ENCODE measurements at places on chromosomes 16 and 17. TPM values are rescaled to one million over a fixed set of nuclear protein-coding genes. Genes with fewer than 3 reads are reported as not detected.

- no peaks in the 10 kb centered on the region for H3K27me3 ChIP-seq
- no peak for DNase-seq
- no peaks in the 10 kb centered on the region for H3K36me3 ChIP-seq
- H3K4me3 ChIP-seq = no peak overlapping the region
These were observed 1.6 kb upstream of the IL32 start for GRCh38 chr16:3063625-3064386.

GRCh38 chr17:64281962-64282752 lies 19.1 kb upstream of the TEX2 start:
- H3K4me3 ChIP-seq = no peak overlapping the region
- H3K4me1 ChIP-seq = peaks cover 8% of the 10 kb centered on the region
- H3K27me3 ChIP-seq = no peaks in the 10 kb centered on the region

DNA sequence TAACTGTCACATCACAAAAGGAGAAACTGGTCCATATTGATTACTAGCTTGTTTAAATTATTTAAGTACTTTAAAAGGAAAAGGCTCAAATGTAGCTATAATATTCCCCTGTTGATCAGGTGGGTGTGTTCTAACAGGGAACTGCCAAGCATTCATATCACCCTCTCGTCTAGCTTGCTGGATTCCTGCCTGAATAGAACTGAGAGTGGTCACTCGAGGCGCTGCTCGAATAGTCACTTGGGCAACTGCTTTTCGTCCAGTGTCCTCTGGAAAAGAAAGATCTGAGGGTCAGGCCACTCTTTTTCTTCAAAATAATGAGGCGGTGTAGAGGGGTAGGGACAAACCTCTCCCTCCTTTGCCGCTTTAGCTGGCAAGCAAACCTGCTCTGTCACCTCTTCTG lies 36.4 kb upstream of the USP22 start:
- H3K4me1 ChIP-seq = no peaks in the 10 kb centered on the region
- no peak overlapping the region for H3K4me3 ChIP-seq

DNA sequence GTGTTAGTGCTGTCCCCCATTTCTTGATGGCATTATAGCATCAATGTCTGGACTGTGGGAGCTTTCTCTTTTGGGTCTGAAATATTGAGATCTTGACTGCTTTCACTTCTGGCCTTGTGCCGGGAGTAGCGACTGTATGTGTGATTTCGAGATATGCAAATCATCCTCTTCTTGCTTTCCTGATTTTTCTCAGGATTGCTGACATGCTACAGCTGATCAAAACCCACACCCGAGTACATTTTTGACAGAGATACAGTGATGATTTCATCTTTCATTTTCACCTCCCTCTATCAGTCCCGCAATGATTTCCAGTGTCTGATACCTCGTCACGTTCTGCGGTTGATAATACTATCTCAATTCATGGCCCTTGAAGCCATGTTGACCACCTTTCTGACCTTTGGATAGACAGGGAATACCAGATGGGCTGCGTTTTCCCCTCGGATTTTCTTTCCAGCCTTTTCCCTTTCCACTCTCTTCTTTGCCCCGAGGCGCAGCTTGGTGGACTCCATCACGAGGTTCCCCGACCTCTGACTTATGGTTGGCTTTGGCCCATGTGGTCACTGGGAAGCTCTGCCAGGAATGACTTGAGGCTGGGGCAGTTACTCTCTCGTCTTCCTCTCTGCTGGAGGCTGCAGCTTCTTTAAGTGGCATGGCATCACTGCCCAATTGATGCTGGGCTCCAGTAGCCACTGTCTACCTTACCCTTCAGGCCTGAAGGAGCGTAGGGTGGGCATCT lies 184.4 kb downstream of the SNX29 start:
- no peaks in the 10 kb centered on the region for H3K4me1 ChIP-seq
- no peak overlapping the region for H3K27ac ChIP-seq
- H3K36me3 ChIP-seq = no peaks in the 10 kb centered on the region
- no peaks in the 10 kb centered on the region for H3K27me3 ChIP-seq
- H3K4me3 ChIP-seq = no peak overlapping the region

- H3K36me3 ChIP-seq = no peaks in the 10 kb centered on the region
- no peaks in the 10 kb centered on the region for H3K27me3 ChIP-seq
- peak overlapping the region; percentile 88 for H3K27ac ChIP-seq
These were observed 7.4 kb upstream of the FASN start for GRCh38 chr17:82105417-82105881.

DNA sequence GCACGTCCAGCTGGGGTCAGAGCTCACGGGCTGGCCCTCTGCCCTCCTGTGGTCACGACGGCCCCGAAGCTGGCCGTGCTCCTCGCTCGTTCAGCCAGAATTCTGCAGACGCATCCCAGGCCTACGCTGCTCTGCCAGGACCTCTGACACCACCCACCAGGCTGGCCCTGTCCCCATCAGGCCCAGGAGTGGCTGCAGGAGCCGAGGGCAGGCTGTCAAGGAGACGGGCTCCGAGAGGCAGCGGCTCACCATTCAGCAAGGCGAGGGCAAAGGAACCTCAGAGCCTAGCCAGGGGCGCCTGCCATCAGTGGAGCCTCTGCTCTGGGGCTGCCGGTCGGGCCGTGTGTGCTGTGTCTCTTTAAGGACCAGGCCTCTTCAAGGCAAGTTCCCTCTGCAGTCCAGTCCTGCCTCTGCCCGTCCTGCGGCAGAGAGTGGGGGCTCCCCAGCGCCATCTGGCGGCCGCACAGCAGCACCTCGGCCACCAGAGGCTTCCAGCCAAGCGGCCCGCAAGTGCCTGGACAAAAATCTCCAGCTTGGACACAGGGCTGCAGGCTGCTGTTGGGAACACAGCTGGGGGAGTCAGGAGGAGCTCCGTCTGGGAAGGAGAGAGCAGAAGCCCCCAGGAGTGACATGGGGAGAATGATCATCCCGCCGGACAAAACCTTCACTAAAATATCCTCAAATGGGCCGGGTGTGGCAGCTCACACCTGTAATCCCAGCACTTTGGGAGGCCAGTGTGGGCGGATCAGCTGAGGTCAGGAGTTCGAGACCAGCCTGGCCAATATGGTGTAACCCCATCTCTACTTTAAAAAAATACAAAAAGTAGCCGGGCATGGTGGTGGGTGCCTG lies 7.4 kb upstream of the ABR start:
- H3K27me3 ChIP-seq = no peaks in the 10 kb centered on the region
- peaks cover 8% of the 10 kb centered on the region for H3K4me1 ChIP-seq
- H3K27ac ChIP-seq = no peak overlapping the region

DNA sequence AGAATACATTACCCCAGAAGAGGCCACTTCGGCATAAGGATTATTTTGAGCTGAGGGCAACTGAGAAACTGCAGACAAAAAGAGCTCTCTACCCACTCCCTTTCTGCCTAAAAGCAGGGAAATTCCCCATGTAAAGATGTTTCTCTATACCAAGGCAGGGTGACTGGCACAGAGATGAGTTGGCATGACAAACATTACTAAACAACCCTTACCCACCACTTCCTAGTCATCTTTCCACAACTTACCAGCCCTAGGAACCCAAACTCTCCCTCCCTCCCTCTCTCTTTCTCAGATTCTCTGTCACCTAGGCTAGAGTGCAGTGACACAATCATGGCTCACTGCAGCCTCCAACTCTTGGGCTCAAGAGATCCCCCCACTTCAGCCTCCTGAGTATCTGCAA lies 68.6 kb downstream of the EMP2 start:
- H3K27me3 ChIP-seq = no peaks in the 10 kb centered on the region
- no peak overlapping the region for H3K27ac ChIP-seq
- no peaks in the 10 kb centered on the region for H3K36me3 ChIP-seq
- H3K4me3 ChIP-seq = no peak overlapping the region
- no peak for DNase-seq

DNA sequence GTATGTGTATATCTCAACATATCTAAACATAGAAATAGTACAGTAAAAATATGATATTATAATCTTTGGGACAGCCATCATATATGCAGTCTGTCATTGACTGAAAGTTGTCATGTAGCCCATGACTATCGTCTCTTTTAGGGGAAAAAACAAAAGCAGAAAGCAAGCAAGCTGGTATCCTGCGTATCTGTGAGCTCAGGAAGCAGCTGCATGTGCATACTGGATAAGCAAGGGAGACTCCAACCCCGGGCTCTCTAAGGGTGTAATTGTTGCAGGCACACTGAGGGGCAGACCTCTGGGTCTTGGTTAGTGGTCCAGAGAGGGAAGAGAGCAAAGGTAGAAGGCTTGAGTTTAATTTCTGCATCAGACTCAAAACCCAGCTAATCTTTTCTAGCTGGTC lies 581.1 kb downstream of the MAF start:
- no peak overlapping the region for H3K4me3 ChIP-seq
- no peak overlapping the region for H3K27ac ChIP-seq
- no peak for DNase-seq
- no peaks in the 10 kb centered on the region for H3K4me1 ChIP-seq
- H3K36me3 ChIP-seq = no peaks in the 10 kb centered on the region

DNA sequence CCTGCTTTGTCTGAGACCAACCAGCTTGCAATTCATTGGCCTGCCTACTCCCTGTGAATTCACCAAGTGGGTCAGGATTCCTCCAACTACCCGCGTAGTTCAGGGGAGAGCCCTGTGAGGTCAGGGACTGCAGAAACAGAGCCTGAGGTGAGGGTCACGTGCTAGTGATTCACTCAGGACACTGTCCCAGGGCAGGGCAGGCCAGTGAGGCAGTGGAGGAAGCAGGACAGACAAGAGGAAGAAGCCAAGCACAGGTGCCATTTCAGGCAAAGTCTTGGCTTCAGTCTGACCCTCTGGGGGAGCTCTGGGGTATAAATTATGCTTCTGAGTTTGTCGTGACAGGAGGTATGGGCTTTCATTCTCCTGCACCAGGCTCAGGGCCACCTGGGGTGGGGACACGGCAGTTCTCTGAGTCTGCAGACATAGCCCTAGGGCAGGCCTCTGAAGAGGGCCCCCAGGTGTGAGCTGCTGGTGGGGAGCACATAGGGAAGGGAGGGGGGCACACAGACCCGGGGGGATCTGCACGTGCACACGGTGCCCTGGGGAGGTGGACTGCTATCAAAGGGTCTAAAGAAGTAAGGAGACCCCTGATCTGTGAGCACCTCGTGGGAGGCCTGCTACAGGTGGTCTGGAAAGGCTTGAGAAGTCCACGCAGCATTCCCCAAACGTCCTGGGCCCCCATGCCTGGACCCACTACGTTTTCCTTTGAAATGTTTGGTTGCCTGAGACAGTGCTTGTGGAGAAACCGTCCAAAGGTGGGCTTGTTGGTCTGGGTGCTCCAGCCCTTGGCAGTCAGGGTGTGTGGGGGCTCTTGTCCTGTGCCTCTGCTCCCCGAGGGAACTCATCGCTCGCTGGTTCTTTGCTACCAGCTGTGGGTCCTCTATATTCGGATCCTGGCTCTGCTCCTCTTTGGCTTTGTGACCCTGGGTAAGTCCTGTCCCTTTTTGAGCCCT lies 46.4 kb downstream of the NKD1 start:
- DNase-seq = no peak
- no peak overlapping the region for H3K4me3 ChIP-seq
- no peaks in the 10 kb centered on the region for H3K4me1 ChIP-seq

- DNase-seq = no peak
- H3K27me3 ChIP-seq = no peaks in the 10 kb centered on the region
- H3K36me3 ChIP-seq = no peaks in the 10 kb centered on the region
These were observed 412.1 kb downstream of the CA10 start for GRCh38 chr17:51746421-51746820.

DNA sequence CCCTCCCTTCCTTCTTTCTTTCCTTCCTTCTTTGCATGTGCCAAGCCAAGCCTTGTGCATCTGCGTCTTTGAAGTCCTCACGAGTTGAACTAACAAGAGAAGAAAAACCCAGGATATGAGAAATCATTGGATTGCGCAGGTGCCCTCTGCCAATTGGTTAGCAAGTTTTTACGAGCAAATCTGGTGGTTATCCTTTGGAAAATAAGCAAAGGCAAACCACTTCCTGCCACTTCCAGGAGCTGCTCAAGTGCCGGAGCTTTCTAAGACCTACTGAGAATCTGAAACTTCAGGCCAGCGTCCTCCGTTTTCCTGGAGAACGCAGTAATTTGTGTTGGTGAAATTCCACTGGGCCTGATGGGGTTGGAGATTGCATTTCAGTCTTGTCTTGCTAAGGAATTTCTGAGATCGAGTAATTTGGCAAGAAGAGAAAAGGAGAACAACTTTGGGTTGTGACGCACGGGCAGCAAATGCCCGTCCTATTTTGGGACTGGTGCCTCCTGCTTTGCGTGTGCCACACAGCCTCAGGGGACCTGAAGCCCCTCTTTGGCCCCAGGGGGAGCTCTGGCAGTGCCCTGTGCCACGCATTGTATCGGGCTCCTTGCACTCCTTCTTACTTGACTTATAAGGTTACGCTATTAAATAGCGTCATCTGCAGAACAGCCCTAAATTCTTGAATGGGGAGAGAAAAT lies 56.4 kb downstream of the CMIP start:
- H3K4me3 ChIP-seq = no peak overlapping the region
- H3K27ac ChIP-seq = no peak overlapping the region

DNA sequence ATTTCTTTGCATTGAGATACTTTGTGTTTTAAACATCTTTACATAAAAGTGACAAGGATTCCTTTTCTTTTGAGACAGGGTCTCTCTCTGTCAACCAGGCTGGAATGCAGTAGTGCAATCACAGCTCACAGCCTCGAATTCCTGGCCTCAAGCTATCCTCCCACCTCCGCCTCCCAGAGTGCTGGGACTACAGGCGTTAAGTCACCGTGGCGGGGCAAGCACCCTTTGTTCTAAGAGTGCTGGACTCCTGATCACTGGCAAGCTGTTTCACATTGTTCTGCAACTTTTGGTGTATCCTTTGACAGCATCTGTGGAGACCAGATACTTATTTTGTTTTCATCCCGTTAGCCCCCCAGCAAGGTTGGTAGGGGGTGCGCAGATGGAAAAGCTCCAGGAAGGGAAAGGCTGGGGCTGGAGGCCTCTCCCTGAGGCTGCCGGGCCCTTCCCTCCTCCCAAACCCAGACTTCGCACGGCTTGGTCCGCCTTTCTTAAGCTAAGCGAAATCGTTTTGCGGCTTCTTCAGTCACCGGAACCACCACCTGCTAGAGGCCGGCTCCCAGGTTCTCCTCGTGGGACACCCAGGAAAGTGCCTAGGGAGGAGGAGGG lies 1.1 kb downstream of the ST6GALNAC2 start:
- H3K4me3 ChIP-seq = peak overlapping the region; percentile 27
- no peak for DNase-seq
- H3K27ac ChIP-seq = no peak overlapping the region
- peaks cover 39% of the 10 kb centered on the region for H3K27me3 ChIP-seq
- H3K36me3 ChIP-seq = no peaks in the 10 kb centered on the region
- H3K4me1 ChIP-seq = no peaks in the 10 kb centered on the region

GRCh38 chr16:81004646-81005353 lies 1.9 kb downstream of the CMC2 start:
- H3K4me3 ChIP-seq = peak overlapping the region; percentile 8
- H3K4me1 ChIP-seq = peaks cover 11% of the 10 kb centered on the region
- no peaks in the 10 kb centered on the region for H3K27me3 ChIP-seq
- DNase-seq = peak; percentile 67

Gene SHISA6
- 0.25 TPM for total RNA-seq

Gene ODAD4
- total RNA-seq = 2.6 TPM

Gene DDX28
- 20.1 TPM for total RNA-seq

Gene KRT23
- not detected for total RNA-seq

Gene CCL2
- total RNA-seq = 0.54 TPM

Gene SPATA22
- not detected for total RNA-seq

Gene SLC22A31
- 3.1 TPM for total RNA-seq

Gene HOXB3
- total RNA-seq = 42.4 TPM

Gene DNAH17
- total RNA-seq = not detected

Gene ETV4
- 1.3 TPM for total RNA-seq

Gene ANKRD40
- total RNA-seq = 22.8 TPM

Gene ABCC11
- 0.18 TPM for total RNA-seq
